ENCODE measurements at places on chromosomes 1 and 21.

DNA sequence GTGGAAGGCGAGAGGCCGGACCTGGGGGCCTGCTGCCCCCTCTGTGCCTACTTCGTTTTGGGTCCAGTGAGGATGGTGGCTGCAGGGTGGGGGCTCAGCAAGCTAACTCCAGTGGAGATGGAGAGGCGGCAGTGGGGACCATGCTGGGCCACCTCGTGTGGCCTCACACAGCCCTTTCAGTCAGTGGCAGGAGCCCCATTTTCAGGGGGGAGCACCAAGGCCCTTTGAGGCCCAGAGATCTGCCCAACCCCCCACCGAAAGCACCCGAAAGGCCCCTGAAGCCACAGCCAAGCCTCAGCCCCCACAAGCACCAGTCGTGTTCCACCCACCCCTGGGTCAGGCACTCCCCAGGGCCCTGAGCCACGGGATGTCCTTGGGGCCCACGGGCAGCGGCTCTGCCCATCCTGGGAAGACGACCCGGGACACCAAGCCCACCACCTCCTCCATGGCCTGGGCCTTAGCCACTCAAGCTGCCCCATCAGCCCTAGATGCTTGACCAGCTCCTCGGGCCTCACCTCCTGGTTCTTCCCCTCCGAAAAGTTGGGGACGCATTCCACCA is 345 bp downstream of the FTCD start:
- DNase-seq: no peak

DNA sequence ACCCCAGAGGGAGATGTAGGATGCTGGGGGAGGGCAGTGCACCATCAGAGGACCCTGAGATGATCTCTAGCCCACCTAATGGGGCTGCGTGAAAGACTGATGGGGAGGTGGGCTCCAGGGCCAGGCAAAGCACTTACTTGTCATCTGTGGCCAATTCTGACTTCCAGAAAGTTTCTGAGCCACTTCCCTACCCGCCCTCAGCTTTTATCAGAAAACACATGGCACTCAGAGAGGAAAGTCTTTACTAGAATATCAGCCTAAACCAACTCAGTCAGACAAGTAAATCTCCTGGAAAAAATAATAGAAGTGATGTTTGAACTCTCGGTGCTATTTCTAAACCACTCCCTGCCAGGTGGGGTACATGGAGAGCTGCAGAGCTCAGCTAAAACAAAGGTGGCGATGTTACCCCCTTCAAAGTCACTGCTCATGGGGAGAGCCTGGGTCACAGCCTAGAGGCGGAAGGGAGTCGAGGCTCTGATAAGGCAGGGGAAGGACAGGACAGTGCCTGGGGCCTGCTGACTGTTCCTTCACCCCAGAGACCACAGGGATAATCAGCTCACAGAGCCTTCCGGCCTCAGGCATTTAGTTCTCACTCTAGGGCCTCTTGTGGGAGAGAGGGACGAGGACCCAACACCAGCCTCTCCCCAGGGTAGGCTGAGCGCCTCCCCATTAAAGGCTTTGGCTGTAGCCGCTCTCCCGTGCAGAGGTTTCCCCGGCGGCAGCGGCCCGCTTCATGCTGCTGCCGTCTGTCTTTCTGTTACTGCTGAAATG is 14.2 kb downstream of the SMIM12 start:
- no peak for DNase-seq

DNA sequence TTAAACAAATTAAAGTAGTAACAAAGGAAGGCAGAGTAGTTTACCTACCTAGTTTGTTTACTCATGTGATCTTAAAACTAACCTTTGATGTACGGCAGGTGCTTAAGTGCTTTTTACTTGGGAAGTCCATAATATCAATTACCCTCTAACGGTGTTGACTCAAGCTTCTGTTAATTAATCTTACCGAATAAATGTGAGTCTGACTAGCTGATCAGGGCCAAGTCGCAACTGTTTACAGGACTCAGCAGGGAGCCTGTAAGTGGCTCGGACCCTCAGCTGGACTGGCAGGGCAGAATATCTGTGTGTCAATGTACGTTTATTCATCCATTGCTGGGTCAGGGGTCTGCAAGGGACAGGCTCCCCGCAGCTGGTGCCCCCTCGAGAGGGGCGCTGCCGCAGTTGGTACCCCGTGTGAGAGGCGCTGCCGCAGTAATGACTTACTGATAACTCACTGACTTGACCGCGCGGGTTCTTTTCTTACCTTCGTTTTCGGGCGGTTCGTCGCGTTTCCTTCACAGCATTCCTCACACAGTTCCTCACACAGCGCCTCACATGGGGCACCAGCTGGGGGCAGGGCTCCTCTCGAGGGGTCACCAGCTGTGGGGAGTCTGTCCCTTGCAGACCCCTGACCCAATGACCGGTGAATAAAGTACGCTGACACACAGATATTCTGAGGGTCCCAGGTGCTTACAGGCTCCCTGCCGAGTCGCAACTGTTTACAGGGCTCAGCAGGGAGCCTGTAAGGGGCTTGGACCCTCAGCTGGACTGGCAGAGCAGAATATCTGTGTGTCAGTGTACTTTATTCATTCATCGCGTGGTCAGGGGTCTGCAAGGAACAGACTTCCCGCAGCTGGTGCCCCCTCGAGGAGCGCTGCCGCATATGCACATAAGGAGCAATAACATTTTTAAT is 3.0 kb downstream of the FMO1 start:
- DNase-seq: no peak

- DNase-seq: no peak
Measured at GRCh38 chr1:160776178-160776577, 19.8 kb upstream of the LY9 start.

GRCh38 chr1:31689379-31689778 is 14.4 kb downstream of the COL16A1 start:
- no peak for DNase-seq

- DNase-seq: no peak
Measured at GRCh38 chr1:24992761-24993211, 62.7 kb upstream of the RUNX3 start.

GRCh38 chr1:76905876-76906595 is 38.8 kb downstream of the ST6GALNAC5 start:
- no peak for DNase-seq

DNA sequence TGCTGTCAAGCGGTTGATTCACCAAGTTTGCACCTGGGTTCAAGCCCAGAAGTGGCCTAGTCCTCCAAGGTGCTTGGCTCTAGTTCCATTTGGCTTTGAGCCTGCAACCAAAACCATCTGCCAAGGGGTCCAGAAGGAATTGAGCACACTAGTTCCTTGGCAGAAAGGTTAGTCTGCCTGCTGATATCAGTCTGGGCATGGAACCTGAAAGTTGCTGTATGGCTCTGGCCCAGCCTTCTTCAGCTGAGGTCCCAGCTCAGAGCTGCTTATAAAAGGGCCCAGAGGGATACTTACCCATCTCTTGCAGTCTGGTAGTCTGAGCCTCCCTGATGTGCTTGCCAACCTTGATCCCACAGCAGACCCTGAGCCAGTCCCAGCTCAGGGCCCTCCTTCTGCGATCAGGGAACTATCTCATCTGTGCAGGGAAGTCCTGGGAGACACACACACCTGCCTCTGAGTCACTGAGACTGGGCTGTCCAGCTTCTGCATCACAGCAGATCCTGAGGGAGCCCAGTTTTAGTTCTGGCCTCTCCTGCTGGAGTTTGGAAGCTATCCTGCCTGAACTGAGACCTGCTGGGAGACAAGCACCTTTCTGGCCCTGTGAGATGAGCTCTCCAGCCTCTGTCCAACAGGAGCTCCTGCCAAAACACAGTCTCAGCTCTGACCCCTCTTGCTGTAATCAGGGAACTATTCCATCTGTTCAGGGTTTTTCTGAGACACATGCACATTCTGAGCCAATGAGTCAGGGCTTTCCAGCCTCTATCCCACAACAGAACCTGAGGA is 75.8 kb downstream of the CTH start:
- no peak for DNase-seq

DNA sequence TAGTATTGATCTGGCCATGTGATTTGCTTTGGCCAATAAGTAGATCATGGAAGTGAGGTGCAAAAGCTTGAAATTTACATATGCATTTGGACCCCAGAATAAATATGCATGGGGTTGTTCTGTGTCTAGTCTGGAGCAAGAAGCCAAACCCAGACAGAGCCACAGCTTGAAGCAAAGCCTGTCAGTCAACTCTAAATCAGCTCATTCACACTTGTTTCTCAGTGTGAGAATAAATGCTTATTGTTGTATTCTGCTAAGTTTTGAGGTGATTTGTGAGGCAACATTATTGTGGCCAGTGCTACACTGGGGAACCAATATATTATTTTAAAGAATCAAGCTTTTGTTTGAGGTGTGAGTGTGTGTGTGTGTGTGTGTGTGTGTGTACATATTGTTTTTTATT is 12.2 kb upstream of the PGLYRP3 start:
- DNase-seq: no peak

GRCh38 chr1:107524301-107524700 is 383.5 kb downstream of the NTNG1 start:
- no peak for DNase-seq

- no peak for DNase-seq
Measured at GRCh38 chr1:202805886-202806844, 2.1 kb downstream of the KDM5B start.

GRCh38 chr1:26978901-26979300 is 14.6 kb upstream of the TRNP1 start:
- DNase-seq: no peak

DNA sequence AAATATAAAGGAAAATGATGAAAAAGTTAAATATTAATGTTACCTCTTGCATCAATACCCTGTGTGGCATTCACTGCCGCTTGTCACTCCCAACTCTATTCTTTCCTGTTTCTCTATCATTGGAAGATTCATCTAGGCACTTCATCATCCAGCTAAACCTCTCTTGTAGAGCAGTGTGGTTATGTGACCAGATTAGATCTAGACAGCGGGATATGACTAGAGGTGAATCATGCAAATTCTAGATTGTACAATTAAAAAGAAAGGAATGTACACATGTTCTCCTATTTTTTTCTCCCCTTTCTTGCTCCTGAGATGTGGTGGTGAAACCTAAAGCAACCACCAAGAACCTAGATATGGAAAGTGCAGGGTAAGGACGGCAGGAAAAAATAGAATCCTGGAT is 174.1 kb downstream of the LBR start:
- no peak for DNase-seq

Measured in effector CD8-positive, alpha-beta T cell (primary cell).